NAMALWA (cell line): ENCODE measurements at places on chromosomes 16 and 17.

DNA sequence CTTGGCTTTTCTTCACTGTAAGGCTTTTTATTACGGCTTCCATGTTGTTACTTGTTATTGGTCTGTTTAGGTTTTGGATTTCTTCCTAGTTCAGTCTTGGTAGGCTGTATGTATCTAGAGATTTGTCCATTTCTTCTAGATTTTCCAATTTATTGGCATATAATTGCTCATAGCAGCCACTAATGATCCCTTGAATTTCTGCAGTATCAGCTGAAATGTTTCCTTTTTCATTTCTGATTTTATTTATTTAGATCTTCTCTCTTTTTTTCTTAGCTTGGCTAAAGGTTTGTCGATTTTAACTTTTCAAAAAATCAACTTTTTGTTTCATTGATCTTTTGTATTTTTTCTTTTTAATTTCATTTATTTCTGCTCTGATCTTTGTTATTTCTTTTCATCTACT lies 18.5 kb downstream of the NLRP1 start:
- no peak for DNase-seq

- DNase-seq, result no peak
Measured at GRCh38 chr17:15462976-15463772, 4.2 kb downstream of the CDRT4 start.

GRCh38 chr17:78689029-78689428 lies 93.0 kb downstream of the CYTH1 start:
- DNase-seq, result peak; percentile 43

DNA sequence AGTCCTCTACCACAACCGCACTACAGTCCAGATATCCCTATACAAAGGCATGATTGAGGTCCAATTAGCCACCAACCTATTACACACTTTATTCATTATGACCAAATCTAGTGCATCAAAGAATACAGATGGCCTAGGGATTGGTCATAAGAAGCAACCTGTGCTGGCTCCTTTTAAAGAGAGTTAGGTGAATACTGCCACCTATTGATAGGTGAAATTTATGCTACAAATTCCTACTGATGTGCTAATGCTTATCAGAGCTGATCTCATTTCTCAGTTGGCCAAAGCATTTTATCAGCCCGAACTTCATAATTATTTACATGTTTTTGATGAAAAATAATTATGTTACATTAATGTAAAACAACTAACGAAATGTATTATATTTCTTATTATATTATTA lies 166.3 kb downstream of the ANKFN1 start:
- peak; percentile 65 for DNase-seq
